ENCODE measurements at places on chromosomes 5 and 9. TPM values are rescaled to one million over a fixed set of nuclear protein-coding genes. Genes with fewer than 3 reads are reported as not detected.

DNA sequence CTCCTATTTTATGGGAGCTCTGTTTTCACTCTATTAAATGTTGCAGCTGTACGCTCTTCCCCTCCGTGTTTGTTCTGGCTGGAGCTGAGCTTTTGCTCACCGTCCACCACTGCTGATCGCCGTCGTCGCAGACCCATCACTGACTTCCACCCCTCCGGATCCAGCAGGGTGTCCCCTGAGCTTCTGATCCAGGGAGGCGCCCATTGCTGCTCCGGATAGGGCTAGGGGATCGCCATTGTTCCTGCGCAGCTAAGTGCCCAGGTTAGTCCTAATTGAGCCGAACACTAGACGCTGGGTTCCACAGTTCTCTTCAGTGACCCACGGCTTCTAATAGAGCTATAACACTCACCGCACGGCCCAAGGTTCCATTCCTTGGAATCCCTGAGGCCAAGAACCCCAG lies 96.2 kb upstream of the PRDM9 start:
- no peak for DNase-seq

DNA sequence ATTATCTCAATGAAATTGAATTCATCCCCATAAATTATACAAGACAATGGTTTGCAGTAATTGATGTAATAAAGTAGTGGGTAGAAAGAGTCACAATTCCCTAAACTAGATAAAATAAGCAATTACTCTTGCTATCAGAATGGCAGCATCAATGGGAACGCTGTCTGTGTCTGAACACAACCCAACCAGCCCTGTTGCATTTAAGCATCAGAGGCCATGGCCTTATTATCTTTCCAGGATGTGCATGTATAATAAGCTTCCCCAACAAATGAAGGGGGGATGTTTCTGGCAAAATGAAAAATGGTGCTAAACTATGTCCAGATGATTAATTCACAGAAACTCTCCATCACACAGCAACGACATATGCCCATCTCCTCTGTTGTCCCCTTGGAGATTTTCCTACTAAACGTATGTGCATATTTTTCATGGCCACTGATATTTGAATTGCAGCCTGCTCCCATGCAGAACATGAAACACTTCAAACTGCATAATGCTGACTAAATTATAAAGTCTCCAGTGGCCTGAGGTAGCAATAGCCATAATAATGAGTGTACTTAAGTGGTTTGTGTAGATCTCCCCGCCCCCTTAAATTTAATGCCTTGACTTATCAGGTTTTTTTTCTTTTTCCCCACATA lies 306.9 kb upstream of the ADAMTS16 start:
- DNase-seq: no peak

IL13 gene
- not detected for total RNA-seq

GRCh38 chr5:86880785-86881492 lies 263.2 kb downstream of the COX7C start:
- peak; percentile 92 for DNase-seq

C5orf58 gene
- total RNA-seq: not detected

PCDHGB4 gene
- total RNA-seq: 16.6 TPM

DNA sequence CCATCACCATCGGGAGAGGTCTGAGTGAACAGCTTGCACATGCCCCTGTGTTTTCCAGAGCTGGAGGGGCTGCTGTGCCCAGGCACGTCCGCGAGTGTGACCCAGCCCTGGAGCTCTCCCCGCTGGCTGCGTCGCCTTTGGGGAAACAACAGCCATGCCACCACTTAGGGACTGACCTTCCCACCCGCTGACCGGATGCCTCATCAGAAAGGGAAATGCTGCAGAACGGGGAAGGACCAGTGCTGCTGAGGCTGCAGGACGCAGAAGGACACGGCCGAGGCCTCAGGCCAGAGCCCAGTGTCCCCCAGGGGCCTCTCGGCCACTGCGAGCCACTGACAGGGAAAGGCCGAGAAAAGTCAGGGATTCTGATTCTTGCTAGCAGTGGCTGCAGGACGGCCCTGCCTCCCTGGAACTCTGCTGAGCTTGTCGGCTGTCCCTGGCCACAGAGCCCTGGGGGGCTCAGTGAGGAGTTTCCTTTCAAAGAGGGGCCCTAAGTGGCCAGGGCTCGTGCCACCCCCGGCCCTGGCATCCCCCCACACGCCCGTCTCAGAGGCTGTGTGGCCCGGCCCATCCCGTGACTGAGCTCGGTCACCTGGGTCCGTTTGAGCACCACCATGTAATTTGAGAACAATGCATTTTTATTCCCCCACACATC lies 130.8 kb downstream of the ZNF354C start:
- DNase-seq: no peak

NSMF gene
- 103 TPM for total RNA-seq

GRCh38 chr5:158569534-158569933 lies 530.2 kb downstream of the EBF1 start:
- peak; percentile 73 for DNase-seq

DNA sequence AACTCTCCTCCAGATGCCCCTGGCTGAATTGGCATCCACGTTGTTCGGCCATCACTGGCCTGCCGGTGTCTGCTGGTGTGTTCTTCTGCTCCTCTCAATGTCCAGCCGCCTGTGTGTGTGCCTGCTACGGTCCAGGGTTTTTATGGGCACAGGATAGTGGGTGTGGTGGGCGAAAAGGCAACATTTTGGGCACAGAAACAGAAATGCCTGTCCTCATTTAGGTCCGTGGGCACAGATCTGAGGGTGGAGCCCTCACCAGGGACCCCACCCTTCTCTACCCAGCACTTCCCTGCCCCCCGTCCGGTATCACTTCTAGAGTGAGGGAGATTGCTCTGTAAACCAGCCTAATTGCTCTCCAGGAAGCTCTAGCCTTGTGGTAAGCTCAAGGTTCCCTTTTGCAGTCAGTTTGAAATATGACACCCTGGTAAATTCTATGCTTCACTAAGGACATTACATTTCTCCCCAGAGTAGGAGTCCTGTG lies 410.1 kb downstream of the MAT2B start:
- DNase-seq: peak; percentile 49

DNA sequence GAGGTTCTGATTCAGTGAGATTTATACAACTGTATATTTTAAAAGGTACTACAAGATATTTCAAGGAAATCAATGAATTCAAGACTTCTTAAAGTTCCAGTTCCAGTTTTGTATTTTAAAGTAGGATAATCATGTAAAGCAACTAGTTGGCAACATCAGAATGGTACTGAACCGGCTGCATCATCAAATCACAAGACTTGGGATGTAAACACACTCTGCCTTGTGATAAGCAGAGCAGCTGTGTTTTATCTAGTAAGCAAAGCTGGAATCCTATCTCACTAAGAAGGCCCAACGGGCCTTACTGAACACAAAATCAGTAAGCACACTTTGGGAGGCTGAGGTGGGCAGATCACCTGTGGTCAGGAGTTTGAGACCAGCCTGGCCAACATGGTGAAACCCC lies 327.2 kb upstream of the NREP start:
- DNase-seq: no peak

- DNase-seq: no peak
These were observed 2.2 kb upstream of the AMBP start for GRCh38 chr9:114080195-114080772.

DNA sequence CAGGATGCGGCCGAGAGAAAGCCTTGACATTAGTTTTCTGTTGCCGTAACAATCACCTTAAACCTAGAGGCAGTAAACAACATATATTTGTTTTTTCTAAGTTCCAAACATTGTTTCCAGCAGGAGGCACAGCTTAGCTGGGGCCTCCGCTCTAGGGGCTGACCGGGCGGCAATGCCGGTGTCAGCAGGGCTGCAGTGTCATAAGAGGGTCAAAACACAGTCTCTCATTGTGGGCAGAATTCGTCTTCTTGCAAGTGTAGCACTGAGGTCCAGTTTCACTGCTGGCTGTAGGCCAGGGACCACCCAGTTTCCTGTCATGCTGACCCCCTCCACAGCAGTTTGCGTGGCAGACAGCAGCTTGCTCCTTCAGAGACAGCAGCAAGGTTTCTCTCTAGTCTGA lies 186.2 kb downstream of the PJA2 start:
- peak; percentile 11 for DNase-seq

PCDHB10 gene
- 0.89 TPM for total RNA-seq

GRCh38 chr5:180135128-180135955 lies 63.8 kb upstream of the RNF130 start:
- no peak for DNase-seq

GRCh38 chr5:96294884-96295202 lies 138.2 kb downstream of the PCSK1 start:
- no peak for DNase-seq

DNA sequence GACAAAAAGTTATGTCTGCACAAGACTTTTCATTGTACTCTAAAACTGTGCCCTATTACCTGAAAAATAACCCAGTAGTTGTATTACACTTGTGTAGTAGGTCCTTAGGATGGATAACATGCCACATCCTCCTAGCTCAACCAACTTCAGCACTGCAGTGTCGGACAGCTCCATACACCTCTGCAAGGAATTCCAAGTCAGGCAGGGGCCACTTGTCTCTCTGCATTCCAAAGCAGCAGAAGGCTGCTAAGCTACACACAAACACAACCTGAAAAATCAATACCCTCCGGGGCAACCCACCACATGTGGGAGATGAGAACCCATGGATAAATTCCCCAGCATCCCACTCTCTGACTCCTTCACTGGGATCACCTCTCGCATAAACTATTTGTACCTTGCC lies 50.2 kb downstream of the MED10 start:
- peak; percentile 91 for DNase-seq
